Bone marrow (tissue), 2 donors: ENCODE measurements at places on chromosomes 11 and 22.

DNA sequence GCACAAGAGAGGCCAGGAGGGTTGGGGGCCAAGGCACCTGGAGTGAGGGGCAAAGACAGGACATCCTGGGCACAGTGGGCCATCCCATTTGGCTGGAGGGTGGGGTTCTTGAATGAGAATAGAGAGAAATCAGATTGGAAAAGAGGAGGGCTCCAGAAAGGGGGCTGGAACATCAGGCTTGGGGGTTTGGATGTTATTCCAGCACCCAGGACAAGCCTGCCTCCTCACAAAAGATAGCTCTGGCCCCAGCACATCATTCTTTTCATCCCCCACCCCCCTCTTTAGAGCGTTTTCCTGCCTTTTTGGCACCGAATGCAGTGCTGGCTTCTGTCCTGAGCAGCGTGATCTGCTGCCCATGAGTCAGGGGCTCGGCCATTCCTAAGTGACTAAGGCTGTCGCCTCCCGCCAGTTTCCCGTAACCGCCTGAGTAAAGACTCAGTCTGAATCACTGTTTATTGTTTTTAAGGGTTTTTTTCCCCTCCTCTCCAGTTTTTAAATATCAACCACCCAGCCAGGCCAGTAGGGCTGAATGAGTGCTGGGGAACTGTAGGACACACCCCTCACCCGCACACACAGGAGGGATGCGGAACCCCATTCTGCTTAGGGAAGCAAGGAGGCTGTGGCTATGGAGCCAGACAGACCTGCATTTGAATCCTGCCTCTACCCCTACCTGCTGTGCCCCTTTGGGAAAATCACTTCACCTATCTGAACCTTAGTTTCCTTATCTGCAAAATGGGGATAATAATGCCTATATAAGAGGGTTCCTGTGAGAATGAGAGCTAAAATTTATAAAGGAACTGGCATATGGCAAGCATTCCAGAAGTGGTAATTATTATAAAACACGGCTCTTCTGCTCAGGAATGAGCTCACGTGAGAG lies 32.4 kb upstream of the NAV2 start:
- DNase-seq: no peak

DNA sequence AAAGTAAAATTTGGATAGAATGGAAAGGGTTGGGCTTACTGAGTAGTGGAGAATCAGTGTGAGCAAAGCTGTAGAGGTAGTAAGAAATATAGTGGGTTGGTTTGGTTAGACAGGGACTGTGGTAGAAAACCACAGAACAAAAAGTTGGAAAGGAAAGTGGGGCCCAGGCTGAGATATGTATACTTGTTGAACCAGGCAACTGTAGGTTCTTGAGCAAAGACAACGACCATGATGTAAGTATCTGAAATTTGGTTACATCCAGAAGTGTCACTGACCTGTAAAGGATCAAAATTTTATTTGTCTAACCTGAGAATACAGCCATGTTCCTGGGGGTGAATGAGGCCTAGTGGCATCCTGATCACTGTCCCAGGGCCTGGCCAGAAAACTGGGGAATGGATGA lies 114.1 kb downstream of the STIM1 start:
- DNase-seq: no peak

GRCh38 chr22:35596821-35597220 lies 20.3 kb downstream of the MB start:
- no peak for DNase-seq

DNA sequence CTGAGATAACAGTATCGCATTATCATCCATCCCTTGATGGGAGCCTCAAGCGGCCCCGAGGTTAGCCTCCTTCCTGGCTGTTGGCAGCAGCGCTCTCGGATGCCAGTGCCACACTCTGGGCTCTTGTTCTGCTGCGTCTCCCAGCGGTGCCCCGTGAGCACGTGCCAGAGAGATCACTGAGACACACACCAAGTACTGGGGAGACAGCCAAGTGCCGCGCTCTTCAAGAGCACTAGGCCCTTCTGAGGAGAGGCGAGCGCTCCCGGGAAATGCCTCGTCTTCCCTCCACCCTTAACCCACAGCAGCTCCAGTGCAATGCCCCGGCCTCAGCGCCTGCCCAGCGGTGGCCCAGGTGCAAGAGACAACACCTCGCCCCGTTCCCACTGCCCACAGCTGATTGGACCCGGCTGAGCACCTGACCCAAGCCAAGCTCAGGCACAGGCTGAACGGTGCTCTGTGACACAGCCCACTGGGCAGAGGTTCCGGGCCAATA lies 248.3 kb upstream of the NARS2 start:
- DNase-seq: no peak

- peak; percentile 94 for DNase-seq
These were observed 12.1 kb upstream of the APOA1 start for GRCh38 chr11:116849486-116849885.

- no peak for DNase-seq
These were observed 142.8 kb downstream of the MAML2 start for GRCh38 chr11:96200243-96200642.

DNA sequence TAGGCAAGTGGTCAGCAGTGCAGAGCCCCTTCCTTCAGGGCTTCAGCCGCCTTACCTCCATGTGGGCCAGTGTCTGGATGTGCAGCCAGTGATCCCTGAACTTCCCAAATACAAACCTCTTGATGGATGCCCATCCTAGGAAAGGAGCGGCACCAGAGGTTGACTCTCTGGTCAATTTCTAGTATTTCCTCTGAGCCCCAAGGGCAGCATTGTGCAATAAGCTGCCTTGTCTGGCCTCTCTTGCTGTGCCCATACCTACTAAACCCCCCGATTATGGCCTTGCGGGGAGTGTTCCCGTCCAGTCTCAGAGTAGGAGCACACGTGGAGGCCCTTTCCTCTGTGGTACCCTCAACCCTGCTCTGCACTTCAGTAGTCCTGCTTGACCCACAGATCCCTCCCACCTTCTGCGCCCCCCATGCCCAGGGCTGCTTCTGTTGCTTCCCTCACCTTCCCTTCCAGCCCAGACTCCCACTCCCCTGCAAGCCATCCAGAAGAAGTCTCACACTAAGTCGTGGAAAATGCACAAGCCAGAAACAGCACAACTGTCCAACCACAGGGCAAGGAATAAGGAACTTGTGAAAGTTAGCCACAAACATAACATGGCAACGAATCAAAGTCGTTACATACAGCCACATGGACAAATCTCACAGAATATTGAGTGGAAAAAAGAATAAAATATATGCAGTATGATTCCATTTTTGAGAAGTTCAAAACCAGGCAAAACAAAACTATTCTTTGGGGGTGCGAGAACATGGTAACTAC lies 39.6 kb upstream of the HORMAD2 start:
- no peak for DNase-seq

- no peak for DNase-seq
These were observed 1.2 kb downstream of the MSANTD2 start for GRCh38 chr11:124798991-124799347.

- no peak for DNase-seq
These were observed 213.1 kb upstream of the ZBED5 start for GRCh38 chr11:11070976-11071375.

- no peak for DNase-seq
These were observed 35.0 kb downstream of the CWC15 start for GRCh38 chr11:94938095-94939055.

GRCh38 chr22:29302681-29303465 lies 3.6 kb upstream of the GAS2L1 start:
- DNase-seq: no peak

DNA sequence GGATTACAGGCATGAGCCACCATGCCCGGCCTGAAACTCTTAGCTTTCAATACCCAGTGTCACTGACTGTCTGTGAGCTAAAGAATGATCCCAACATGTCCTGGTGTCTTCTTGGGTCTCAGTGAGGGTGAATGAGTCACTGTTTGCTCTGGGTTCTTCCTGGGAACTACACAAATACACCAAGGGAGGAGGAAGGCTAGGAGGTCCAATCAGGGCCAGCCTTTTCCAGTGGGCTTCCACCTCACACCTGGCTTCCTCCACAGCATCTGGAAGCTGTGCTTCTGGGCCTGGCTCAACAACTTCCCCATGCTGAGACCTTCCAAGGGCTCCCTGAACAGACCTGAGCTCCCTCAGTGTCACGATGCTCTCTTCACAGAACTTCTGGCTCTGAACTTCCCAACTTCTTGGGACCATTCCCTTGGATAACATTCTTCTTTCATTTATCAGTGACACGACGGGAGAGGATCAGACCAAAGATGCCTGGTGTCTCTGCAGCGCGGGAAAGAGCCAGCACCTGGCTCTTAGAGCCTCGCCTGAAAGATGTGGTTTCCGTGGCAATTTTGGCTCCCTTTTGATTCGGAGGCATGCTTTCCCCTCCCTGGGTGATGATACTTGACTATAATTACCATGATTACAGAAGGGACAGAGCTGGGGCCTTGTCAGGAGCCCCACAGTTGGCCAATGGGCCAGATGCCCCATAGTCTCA lies 22.3 kb upstream of the CHRM4 start:
- no peak for DNase-seq

DNA sequence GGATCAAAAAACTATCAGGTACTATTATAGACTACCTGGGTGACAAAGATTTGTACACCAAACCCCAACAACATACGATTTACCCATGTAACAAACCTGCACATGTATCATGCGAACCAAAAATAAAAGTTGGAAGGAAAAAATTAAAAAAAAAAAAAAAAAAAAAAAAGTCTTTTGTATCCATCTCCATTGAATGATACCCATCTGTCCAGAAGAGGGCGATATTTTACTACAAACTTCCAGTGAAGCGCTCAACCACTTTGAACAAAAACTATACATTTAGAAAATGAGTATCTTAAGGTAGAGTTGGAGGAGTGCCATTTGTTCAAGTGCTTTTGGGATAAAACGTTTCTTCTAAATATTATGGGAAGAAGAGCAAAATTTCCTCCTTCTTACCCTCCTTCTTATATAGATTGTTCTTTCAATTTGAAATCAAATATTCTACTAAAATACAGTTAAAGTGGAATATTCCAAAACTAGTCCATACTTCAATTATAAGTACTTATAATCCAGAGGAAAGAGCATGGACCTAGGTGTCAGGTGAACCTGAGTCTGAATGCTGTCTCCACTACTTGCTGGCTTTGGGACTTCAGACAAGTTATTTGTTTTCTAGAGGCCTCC lies 23.3 kb downstream of the ARL14EP start:
- DNase-seq: no peak

GRCh38 chr11:69862797-69863543 lies 43.8 kb upstream of the FGF3 start:
- DNase-seq: no peak

DNA sequence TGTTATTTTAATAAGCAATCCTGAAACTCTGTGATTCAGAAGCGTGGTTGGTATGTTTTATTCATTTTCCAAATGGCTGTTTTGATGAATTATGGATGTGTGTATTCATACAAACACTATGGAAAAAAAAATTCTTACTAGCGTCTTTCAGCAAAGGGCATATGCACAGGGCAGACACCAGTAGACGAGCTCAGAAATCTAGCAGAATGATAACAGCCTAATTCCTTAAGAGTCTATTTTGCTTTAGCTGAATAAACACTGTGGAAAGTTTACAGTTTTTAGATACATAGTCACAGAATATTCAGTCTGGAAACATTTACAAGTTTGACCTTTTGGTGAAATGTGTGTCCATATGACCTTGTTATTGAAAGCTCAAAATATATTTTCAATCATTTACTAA lies 418.8 kb upstream of the LUZP2 start:
- no peak for DNase-seq

DNA sequence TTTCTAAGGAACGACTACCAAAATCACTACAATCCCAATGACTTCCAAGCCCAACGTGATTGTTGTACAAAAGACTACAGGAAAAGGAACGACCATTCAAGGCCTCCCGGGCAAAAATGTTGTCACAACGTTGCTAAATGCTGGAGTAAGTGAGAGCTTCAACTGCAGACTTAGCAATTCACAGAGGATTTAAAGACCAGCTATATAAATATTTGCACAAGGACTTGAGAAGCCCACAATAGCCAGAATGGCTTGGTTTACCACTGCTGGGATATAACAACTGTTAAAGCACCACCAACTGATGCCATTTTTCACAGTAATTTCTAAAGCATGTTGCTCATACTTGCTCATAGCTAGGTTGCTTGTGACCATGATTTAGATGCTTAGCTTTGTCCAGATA lies 78.3 kb downstream of the EMSY start:
- DNase-seq: no peak

GRCh38 chr11:72741849-72742512 lies 10.2 kb downstream of the ARAP1 start:
- no peak for DNase-seq

- DNase-seq: no peak
These were observed 116.6 kb downstream of the PLEKHA7 start for GRCh38 chr11:16897470-16898061.

GRCh38 chr22:40019100-40019499 lies 24.3 kb downstream of the FAM83F start:
- DNase-seq: no peak

DNA sequence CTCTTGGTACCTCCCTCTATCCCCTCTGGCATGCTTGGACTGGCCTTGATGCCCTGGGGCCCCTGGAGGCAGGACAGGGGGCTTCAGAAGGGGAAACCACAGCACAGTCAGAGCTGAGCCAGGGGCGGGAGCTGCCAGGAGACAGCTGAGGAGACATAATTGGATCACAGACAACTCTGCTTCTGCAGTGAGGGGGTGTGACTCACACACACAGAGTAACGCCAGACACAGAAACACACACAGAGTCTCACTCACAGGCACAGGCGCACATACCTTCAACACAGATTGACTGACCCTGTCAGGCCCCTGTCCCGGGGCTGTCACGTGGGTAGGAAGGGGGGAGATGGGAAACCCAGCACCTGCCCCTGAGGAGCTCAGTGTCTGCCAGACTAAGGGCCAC lies 20.6 kb downstream of the STARD10 start:
- peak; percentile 36 for DNase-seq

DNA sequence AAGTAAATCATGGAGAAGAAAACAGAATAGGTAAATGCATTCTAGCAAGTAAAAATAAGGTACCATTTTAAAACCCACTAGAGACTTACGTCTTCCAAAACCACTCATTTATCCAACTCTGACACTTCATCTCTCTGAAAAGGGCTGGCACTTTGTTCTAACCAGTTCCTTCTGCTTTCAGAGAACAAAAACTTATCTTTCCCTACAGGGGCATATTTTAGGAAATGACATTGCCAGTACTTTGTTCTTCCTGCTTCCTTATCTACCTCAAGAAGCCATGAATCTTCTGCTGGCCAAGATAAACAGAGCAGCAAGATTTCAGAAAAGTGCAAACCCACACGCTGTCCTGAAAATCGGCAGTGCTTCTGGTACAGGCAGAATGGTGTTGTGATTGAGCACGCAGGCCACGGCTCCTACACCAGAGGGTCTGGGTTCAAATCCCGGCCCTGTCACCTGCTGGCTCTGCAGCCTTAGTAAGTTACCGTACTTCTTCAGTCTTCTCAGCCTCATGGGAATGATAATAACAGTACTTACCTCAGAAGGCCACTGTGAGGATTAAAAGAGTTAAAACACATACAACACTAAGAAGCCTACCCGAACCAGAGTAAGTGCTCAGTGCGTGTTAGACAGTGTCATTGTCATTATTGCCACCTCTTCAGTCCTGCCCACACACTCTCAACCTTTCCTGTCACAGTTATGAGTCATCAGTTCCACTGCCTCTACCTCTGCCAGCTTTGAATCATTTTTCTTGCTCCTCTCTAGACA lies 11.0 kb downstream of the MPZL3 start:
- peak; percentile 93 for DNase-seq
